ENCODE measurements at places on chromosomes 1 and 21. TPM values are rescaled to one million over a fixed set of nuclear protein-coding genes. Genes with fewer than 3 reads are reported as not detected.

Gene IGSF21
- total RNA-seq, result not detected

Gene KLHL12
- total RNA-seq, result 25.6 TPM

Gene SHISAL2A
- not detected for total RNA-seq

Gene ADAMTS5
- 14.9 TPM for total RNA-seq

Gene IGSF9
- not detected for total RNA-seq

Gene ABCG1
- 0.44 TPM for total RNA-seq

Gene HSF2BP
- total RNA-seq, result 4.4 TPM

Gene ZNF648
- total RNA-seq, result under 0.01 TPM

Gene TMEM82
- total RNA-seq, result not detected

Gene ADGRB2
- total RNA-seq, result 14.0 TPM

Gene SPRR2A
- not detected for total RNA-seq

Gene GPX7
- 56.9 TPM for total RNA-seq

Gene ADGRL4
- 3.7 TPM for total RNA-seq

Gene KRTAP11-1
- total RNA-seq, result not detected

Gene ELAPOR1
- 0.22 TPM for total RNA-seq

Gene LDLRAD1
- not detected for total RNA-seq

Gene ST6GALNAC3
- not detected for total RNA-seq

Gene LENEP
- total RNA-seq, result 0.86 TPM

Gene GBP1
- total RNA-seq, result 27.8 TPM

Gene BEND5
- total RNA-seq, result not detected

Gene RBP7
- total RNA-seq, result not detected

Gene CLDN14
- total RNA-seq, result not detected

Gene SH3BGRL3
- total RNA-seq, result 32.0 TPM

Gene INAVA
- total RNA-seq, result 0.14 TPM

Gene OR2L3
- total RNA-seq, result not detected

Gene PTGFR
- total RNA-seq, result 4.6 TPM

Gene ARTN
- not detected for total RNA-seq

Gene TAF1A
- total RNA-seq, result 9.8 TPM

Gene SPTA1
- total RNA-seq, result not detected

Gene OTUD3
- 7.7 TPM for total RNA-seq

Gene GPR161
- 8.3 TPM for total RNA-seq

Gene TIMM17A
- 71.3 TPM for total RNA-seq

Gene BARHL2
- not detected for total RNA-seq

Gene KANK4
- total RNA-seq, result not detected

Gene CFAP107
- total RNA-seq, result not detected

Gene TNFSF4
- total RNA-seq, result 9.3 TPM

Gene CBR1
- 70.9 TPM for total RNA-seq

Gene SRSF10
- total RNA-seq, result 125 TPM

Gene LINGO4
- total RNA-seq, result not detected

Gene PTPN14
- total RNA-seq, result 106 TPM

Gene TMOD4
- not detected for total RNA-seq

Gene NFASC
- under 0.01 TPM for total RNA-seq

Gene ZNF593OS
- total RNA-seq, result not detected

Gene CDC20
- 3.7 TPM for total RNA-seq

Gene PTPRC
- not detected for total RNA-seq
